ENCODE measurements at places on chromosomes 7 and 10.

DNA sequence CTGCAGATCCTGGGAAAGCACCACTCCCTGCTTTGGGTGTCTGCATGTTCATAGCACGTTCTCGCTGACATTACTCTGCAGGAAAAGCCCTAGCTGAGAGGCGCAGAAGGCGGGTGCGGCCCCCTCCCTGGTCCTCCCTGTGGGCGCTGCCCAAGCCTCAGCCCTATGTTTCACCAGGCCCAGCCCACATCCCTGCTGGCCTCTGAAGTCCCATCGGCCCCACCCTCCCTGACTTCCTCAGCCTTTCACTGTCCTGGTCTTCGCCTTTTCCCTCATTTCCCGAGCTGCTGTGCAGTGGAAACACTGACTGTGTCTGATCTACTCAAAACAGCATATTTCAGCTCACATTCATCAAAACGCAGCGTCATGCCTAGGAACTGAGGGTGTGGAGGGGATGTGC lies 36.3 kb upstream of the DIP2C start:
- peak; percentile 4 for DNase-seq

DNA sequence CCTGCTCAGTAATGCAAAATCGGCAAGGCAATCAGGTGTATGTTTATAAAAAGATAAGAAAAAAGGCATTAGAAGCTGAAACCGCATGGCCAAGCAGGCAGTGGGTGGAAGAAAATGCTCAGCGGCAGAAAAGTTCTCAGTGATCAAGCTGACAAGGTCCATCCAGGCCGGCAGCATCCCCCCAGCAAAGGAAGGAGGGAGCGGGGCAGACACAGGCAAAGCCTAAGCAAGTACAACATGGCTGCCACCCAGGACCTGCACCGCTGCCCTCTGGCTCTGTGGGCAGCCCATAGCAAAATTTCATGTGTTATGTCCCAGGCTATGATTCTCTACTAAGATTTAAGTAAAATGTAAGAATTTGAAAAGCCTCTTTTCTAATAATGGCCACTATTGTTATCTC lies 45.4 kb downstream of the MRPS24 start:
- DNase-seq, result no peak

- no peak for DNase-seq
Observed at GRCh38 chr7:22141355-22141754, 195.7 kb upstream of the CDCA7L start.

GRCh38 chr10:118343549-118343948 lies 1.4 kb upstream of the FAM204A start:
- no peak for DNase-seq

GRCh38 chr10:1957057-1957456 lies 219.7 kb upstream of the ADARB2 start:
- no peak for DNase-seq

Data from iris pigment epithelial cell (primary cell).